ENCODE measurements at places on chromosomes 12 and 14.

- DNase-seq = no peak
These were observed 311.3 kb downstream of the FOXG1 start for GRCh38 chr14:29077916-29078315.

- DNase-seq = no peak
These were observed 170.2 kb upstream of the HMGA2 start for GRCh38 chr12:65653946-65654629.

DNA sequence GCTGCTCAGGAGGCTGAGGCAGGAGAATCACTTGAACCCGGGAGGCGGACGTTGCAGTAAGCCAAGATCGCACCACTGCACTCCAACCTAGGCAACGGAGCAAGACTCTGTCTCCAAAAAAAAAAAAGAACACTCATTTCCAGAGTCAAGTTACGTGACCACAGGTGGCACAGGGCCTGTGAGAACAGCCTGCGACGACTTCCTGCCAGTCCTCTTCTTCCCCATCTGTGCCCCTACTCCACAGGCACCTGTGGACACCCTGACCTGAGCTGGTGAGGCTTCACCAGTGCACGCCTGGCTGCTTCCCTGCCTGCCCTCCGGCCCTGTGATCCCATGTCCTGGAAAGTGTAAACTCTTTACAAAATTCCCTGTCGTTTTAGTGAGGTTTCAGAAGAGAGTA, 77.7 kb downstream of the PPP2R5C start:
- DNase-seq = no peak

GRCh38 chr12:56031987-56032386, 9.7 kb upstream of the RPS26 start:
- DNase-seq = no peak

DNA sequence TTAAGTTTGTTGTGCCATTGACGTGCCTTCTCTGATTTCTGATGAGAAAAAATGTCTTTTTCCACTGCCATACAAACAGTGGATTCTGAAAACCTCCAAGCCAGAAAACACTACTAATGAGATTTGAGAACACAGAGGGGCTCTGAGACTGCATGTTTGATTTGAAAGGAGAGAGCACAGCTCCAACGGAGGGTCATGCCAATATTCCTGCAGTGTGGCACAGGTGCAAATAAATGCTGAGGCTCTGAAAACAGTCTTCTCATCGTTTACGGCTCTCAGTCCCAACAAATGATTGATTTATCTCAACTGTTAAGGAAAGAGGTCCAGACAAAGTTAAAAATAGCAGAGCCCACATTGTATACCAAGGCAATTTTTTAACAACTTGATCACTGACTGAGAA, 128.7 kb downstream of the KCNH5 start:
- DNase-seq = no peak

DNA sequence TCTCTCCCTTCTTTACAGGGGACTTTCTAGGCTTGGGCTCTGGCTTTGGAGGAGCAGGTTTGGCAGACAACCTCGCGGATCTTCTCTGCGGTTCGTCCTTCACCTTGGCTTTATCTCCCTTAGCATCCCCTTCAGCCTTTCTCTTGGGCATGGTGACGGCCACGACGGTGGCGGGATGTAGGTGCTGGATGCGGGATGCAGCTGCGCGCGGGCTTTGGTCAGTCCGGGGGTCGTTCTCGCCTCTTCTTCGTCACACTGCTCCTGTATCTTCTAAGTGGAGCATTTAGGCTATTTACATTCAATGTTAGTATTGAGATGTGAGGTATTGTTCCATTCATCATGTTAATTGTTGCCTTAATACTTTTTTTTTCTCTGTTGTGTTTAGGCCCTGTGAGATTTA, 217.2 kb upstream of the STXBP6 start:
- DNase-seq = no peak

GRCh38 chr12:51307655-51308593, 16.1 kb downstream of the BIN2 start:
- no peak for DNase-seq

GRCh38 chr12:89117448-89118034, 234.8 kb downstream of the DUSP6 start:
- no peak for DNase-seq

DNA sequence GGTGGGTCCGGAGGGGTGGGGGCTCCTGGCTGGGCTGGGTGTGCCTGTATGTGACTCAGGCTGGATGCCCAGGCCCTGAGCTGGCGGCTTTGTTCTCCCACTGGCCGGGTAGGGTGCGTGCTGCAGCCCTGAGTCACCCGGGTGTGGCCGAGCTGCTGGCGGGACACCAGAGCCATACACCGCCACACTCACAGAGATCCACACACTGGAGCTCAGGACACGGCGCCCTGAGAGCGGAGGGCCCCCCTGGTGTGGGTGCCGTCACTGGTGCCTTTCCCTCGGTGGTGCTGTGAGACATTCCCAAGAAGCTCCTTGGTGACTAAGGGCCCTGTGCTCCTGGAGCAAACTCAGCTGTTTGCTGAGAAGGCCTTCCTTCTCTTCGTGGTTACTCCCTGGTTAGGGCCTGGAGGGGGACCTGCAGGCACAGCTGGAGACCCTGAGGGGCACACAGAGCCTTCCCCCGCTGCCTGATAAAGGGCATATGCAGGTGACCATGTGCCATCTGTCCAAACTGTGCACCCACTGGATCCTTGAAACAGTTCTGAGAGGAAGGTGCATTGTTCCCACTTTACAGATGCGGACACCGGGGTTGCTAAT, 44.3 kb downstream of the KRT80 start:
- DNase-seq = no peak

- DNase-seq = no peak
These were observed 455.6 kb downstream of the ZFP36L1 start for GRCh38 chr14:68337279-68337678.

GRCh38 chr12:94326234-94326633, 133.4 kb downstream of the CEP83 start:
- DNase-seq = no peak

DNA sequence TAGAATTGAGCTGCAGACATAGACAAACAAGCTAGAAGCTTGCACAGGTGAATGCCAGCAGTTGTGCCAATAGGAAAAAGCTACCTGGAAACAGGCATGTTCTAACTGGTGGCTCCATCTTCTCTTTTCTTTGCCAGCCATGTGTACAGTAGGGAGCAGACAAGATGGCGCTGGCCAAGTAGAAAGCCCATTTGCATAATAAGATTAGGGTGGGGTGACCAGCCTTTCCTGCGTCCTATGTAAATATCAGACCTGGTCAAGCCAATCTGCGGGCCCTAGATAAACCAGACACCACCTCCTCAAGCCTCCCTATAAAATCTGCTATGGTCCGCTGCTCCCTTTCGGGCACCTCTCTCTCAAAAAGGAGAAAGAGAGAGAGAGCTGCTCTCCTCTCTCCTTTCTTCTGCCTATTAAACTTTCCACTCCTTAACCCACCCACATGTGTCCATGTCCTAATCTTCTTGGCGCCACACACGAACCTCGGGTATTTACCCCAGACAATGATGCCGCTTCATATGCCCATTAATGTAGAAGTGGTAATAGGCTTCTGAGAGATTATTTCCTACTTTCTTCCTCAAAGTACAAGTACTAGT, 201.0 kb downstream of the SLC25A21 start:
- no peak for DNase-seq

DNA sequence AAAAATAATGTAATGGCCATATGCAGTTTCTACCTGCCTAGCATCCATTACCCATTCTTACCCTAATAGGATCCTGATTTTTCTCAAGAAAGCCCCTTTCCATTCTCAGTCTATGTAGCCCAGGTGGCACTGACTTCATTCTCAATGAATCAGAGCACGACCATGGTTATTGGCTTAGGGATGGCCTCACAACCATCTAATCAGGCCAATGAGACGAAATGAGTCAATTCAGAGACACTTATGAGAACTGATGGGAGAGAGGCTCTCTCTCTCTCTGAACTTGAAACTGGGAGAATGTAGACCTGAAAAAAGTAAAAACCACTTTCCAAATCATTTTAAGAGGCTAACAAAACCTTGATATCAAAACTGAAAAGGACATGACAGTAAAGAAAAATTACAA, 45.3 kb upstream of the OXA1L start:
- no peak for DNase-seq

- DNase-seq = no peak
These were observed 59.3 kb upstream of the DIO3 start for GRCh38 chr14:101501858-101502615.

DNA sequence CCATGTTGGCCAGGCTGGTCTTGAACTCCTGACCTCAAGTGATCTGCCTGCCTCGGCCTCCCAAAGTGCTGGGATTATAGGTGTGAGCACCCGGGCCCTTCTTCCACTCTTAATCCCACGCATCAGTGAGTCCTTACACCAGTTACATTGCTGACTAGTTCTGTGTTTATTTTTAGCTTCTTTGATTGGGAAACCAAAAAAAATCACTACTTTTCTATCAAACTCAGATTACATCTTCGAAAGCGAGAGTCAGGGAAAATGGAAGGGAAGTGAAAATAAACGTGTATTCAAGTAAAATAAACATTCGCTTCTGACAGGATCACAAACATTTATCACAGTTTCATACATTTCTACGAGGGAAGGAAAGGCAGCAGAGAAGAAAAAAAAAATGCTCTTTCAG, 32.2 kb downstream of the FGD6 start:
- no peak for DNase-seq

DNA sequence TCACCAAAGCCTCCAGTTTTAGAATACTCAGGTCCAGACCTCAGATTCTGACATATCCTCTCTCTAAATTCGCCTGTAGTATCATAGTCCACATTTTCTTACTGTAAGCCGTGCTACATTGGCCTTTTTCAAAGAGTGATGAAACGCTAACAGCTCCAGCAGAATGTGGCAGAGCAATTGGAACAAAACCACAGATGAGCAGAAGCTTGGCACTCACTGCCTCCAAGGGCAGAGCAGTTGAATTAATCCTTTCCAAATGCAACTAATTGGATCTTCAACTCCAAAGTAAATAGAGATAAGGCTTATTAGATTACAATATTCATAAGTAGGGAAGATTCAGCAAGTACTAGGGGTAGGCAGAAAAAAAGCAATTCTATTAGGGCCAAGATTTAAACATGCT, 128.3 kb downstream of the SLC35F4 start:
- DNase-seq = no peak

DNA sequence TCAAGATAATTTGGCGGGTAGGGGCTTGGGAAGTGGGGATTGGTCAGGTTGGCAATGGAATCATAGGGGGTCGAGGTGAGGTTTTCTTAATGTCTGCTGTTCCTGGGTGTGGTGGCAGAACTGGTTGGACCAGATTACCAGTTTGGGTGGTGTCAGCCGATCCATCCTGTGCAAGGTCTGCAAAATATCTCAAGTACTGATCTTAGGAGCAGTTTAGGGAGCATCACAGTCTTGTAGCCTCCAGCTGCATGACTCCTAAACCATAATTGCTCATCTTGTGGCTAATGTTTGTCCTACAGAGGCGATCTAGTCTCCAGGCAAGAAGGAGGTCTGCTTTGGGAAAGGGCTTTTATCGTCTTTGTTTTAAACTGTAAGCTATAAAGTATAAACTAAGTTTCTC, 868.4 kb downstream of the DIO2 start:
- DNase-seq = no peak

DNA sequence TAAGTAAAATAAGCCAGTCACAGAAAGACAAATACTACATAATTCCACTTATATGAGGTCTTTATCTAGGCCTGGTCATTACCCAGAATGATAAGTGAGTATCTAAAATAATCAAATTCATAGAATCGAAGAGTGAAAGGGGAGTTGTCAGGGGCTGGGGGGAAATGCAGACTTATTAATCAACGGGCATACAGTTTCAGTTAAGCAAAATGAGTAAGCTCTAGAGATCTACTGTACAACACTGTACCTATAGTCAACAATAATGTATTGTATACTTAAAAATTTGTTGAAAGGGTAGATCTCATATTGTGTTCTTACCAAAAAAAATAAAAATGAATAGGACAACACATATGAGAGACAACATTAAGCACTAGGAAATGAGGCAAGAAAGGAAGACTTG, 13.3 kb downstream of the BTBD7 start:
- no peak for DNase-seq

DNA sequence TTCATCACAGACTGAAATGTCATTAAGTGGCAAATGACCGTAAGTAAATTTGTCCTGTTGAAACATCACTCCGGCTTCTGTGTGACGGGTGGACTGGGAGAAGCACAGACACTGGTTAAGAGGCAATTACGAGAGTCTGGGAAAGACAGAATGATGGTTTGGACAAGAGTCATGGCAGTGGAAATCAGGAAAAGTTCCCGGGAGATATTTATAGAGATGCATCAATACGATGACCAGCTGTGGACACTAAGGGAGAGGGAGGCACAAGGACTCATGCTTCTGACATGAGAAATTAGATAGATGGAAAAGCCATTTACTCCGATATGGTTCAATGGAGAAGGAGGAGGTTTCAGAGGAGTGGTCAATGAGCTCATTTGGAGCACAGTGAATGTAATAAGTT, 27.3 kb downstream of the CKAP4 start:
- no peak for DNase-seq

- no peak for DNase-seq
These were observed 95.2 kb downstream of the KCNA5 start for GRCh38 chr12:5138845-5139244.

GRCh38 chr14:105938055-105938863, 411.9 kb downstream of the TMEM121 start:
- no peak for DNase-seq

GRCh38 chr12:128929057-128929456, 75.8 kb downstream of the GLT1D1 start:
- no peak for DNase-seq

DNA sequence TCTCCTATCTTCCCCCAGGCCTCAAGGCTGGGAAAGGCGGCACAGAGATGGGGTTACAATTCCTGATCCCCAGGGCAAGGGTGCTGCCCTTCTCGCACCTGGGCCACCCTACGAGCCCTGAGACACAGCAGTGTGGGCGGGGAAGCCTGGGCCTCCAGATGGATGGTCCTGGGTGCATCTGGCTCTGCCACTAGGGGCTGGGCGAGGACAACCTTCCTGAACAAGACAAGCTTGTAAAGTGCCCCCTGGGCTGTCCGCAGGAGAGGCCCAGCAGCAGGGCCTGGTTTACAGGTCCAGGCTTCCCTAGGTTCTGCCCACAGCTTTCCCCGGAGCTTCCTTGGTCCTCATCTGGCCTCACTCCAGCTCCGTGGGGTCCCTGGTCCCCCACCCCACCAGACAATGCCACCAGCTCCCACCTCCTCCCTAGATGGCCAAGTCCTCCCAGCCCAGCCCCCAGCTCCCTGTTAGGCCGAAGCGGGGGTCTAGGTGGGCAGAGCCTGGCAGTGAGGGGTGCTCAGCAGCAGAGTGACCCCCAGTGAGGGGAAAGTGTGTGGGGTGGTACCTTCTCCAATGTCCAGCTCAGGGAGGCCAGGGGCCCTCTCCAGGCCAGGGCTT, 8.9 kb downstream of the ARL6IP4 start:
- DNase-seq = no peak

- DNase-seq = no peak
These were observed 12.3 kb downstream of the CCDC88C start for GRCh38 chr14:91405241-91405721.

- DNase-seq = no peak
These were observed 5.1 kb upstream of the OTUB2 start for GRCh38 chr14:94021001-94021400.

Measured in stimulated activated CD8-positive, alpha-beta memory T cell treated with anti-CD3 and anti-CD28 coated beads, Interleukin-7, amount 100 ng/mL, for 1 hour (primary cell).